Hindlimb muscle (tissue), 1 donor: ENCODE measurements at places on chromosomes 4 and X.

DNA sequence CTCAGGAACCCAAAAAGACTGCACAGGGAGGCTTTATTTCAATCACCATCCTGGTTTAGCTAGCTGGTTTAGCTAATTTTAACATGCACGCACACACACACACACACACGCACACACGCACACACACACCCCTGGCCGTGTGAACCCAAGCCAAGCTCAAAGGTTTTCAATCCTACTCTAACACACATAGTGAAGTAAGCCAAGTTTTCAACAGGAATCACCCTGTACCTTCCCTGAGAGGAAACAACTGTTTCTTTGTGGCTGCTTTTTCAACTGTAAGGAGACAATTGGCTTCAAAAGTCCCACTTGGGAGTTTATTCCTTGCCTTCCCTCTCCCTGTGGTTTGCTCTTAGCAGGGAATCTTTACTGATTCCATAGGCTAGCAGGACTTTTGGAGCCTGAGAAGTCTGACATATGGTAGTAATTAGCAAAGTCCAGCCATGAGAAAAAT, 98.9 kb upstream of the BMP3 start:
- DNase-seq, result peak; percentile 20

DNA sequence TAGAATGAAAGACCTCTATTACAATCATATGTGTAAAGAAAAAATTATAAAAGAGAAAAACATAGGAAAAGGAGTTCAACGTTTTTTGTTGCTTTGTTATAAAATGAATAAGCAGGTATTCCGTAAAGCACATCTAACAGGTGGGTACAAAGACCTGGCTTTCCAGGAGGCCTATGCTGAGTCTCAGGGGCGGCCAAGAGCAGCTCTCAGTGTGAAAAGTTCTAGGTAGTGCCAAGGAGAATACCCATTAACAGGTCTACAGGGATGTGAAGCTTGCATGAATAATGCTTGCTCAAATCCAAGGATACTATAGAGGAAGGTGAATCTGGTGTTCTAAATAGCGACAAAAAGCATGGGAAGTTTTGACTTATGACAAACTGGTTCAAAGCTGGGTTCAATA, 944.4 kb downstream of the PDHA2 start:
- DNase-seq, result no peak

DNA sequence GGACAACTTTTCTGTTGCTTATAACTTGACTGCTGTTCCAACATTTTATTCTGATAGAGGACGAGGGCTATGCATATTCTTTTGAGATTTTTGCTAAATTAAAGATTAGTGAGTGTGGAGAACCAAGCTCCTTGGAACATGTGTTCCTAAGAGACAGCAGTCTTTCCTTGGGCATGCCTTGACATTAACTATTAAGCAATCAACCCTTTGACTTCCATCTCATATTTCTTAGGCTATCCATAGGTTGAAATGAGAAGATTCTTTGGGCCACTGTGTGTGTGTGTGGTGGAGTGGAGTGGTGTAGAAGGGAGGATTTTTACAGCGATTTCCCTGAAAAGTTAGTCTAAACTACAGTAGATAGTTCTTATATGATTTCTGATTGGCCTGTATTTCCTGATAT, 127.4 kb upstream of the POF1B start:
- DNase-seq, result no peak

GRCh38 chrX:76802708-76803107, 375.2 kb downstream of the MAGEE1 start:
- DNase-seq, result peak; percentile 19

- DNase-seq, result no peak
These were observed 123.4 kb upstream of the ATP6AP2 start for GRCh38 chrX:40457406-40457805.

DNA sequence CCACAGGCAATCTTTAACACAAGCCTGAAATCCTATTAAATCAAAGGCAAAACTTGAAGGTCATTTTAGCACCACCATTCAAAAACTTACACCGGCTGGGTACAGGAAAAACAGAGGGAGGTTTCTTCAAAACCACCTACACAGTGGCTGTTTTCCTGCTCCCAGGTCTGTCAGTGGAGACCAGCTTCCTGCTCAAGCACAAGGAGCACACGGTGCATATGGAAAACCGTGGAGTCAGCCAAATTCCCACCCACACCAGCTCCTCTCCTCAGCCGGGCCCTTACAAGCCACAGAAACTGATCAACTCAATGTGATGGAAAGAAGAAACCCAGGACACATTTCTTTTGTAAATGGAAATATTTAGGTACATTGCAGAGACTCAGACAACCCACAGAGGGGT, 14.3 kb upstream of the FAM241A start:
- DNase-seq, result peak; percentile 54

GRCh38 chr4:153706519-153706918, 22.4 kb downstream of the TLR2 start:
- DNase-seq, result no peak

- DNase-seq, result no peak
These were observed 262.2 kb downstream of the SPOCK3 start for GRCh38 chr4:166972071-166972470.

DNA sequence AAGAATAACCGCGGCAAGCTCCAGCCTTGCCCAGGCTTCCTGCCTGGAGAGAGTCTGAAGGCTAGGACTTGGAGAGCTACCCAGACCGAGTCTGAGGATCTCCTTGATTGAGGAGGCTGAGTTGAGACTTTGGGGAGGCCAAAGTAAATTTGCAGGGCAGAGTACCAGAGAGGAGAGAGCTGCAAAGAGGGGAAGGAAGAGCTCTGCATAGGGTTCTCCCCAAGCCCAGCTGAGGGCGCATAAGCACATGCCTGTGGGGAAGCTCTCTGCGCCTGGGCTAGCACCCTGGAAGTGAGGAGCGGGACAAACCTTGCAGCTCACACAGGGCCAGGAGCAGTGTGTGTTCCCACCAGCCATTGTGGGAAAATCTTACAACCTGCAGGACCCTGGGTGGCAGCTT, 56.1 kb downstream of the FAM193A start:
- DNase-seq, result no peak

- DNase-seq, result no peak
These were observed 24.5 kb downstream of the SLC25A43 start for GRCh38 chrX:119423631-119424030.

DNA sequence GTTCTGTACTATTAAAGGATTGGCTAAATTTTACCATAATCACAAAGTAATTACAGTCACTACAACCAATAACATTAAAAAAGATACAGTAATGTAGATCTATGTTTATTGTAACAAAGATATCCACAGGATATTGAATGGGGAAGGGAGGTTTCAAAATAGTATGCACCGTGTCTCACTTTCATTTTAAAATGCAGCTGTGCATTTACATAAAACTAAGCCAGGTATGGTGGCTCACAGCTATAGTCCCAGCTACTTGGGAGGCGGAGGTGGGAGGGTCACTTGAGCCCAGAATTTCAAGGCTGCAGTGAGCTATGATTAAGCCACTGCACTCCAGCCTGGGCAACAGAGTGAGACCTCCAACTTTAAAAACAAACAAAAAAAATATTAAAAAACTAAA, 8.5 kb downstream of the SRP72 start:
- no peak for DNase-seq

DNA sequence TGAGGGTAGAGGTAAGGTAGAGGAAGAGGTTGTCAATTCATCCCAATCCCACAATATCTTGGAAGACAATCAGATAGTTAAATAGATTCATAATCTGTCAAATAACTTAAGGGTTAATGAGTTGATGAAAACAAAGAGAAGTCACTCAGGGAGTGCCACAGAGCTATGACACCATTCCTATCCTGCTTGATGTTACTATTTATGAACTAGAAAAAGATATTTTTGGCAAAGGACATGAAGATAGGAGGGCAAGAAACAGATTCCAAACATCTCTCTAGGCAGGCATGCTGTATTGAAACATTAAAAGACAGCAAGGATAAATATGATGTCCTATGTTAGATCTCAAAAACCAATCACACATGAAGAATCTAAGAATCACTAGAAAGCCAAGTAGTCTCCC, 3.5 kb upstream of the SRPX start:
- DNase-seq, result no peak

DNA sequence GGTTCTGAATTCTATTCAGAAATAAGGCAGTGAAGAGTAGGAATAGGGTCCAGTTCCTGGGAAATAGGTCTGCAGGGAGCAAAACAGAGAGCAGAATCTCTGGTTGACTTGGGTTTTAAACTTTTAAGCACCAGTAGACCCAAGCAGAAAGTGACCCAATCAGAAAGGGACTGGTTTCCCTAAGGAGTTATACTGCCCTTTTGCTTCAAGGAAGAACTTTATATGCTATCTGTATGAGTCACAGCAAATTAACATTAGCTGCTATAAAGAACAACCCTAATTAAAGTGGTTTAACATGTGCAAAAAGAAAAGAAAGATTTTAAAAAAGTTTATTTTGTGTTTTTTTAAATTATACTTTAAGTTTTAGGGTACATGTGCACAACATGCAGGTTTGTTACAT, 263.6 kb upstream of the EMCN start:
- DNase-seq, result no peak
